ENCODE measurements at places on chromosomes 1 and 21. TPM values are rescaled to one million over a fixed set of nuclear protein-coding genes. Genes with fewer than 3 reads are reported as not detected.

DNA sequence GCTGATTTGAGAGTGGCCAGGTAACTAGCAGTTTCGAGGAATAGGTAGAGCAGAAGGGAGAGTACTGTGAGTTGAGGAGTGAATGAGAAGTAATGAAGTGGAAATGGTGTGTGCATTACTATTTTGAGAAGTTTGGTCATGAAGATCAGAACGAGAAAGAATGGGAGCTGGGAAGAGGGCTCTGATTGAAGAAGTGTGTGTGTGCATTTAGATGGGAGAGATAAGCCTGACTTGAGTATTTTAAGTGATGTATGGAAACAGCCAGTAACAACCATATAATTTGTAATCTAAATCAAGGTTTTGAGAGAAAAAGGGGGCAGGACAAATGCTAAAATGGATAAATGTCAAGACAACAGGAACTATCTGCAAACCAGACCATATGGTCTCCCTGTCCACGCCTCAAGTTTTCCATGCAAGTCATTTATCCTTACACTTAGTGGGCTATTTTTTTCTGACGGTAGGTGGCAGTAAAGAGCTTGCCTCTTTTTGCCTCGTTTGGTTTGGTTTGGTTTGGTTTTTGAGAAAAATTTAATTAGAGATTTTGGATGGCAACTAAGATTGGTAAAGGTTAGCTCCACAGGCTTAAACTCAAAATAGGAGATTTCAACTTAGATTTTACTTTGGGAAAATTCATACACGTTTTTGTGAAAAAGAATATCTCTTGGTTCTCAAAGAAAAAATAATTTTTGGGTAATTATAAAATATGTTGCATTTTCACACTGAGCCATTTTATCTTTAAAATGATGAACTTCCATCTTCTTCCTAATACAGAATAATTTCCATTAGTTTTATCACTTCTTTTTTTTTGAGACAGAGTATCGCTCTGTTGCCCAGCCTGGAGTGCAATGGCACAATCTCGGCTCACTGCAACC, 9.5 kb upstream of the B3GALNT2 start:
- peak; percentile 59 for DNase-seq

- peak; percentile 46 for DNase-seq
Observed at GRCh38 chr1:15966081-15966955, 9.6 kb downstream of the ZBTB17 start.

- no peak for DNase-seq
Observed at GRCh38 chr1:2031546-2032540, 12.7 kb downstream of the GABRD start.

- no peak for DNase-seq
Observed at GRCh38 chr1:14608308-14608707, 9.8 kb downstream of the KAZN start.

- no peak for DNase-seq
Observed at GRCh38 chr1:15625056-15625917, 8.0 kb downstream of the DDI2 start.

DNA sequence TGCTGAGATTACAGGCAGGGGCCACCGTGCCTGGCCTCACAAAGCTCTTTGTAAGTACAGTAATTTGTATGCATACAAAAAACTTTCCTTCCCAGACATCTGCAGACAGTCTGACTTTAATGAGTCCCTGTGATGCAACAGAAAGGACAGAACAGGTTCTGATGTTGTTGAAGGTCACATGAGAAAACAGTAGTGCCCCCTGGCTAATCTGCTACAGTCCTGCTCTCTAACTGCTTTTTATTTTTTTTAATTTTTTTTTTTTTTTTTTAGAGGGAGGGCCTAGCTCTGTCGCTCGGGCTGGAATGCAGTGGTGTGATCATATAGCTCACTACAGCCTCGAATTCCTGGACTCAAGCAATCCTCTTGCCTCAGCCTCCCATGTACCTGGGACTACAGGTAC, 36.7 kb downstream of the ACBD3 start:
- DNase-seq, result peak; percentile 36

DNA sequence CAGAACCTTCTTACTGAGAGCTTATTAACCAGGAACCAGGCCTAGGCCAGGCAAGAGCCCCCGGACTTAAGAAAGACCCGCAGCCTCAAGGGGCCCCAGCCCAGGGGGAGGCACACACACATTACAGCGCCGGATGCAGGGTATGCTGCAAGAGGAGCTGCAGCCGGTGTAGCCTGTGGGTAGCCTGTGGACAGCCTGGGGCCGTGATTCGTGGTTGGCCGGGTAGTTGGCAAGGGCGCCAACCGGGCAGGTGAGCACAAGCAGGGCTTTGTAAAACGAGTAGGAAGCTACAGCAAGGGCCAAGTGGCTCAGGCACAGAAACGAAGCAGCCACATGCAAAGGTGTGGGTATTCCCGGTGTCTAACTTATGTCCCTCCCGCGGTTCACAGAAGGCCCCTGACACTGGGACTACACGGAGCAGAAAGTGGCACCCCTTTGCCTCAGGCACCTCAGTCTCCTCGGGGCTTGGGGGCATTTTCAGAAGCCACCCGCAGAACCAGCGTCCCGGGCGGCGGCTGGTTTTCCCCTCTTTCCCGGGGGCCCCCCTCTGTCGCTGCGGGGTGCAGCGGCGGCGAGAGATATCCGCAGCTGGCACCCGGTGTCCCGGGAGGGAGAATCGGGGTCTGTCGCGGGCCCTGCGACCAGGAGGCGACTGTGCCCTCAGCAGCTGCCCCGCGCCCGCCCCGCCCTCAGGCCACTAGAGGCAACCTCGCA, 40.8 kb downstream of the KIAA1614 start:
- DNase-seq, result no peak

- no peak for DNase-seq
Observed at GRCh38 chr1:9009438-9010370, 16.5 kb downstream of the SLC2A7 start.

GRCh38 chr1:27503844-27504587, 14.0 kb upstream of the WASF2 start:
- DNase-seq, result no peak

GRCh38 chr1:10622910-10623685, 148.3 kb downstream of the PEX14 start:
- DNase-seq, result no peak

DNA sequence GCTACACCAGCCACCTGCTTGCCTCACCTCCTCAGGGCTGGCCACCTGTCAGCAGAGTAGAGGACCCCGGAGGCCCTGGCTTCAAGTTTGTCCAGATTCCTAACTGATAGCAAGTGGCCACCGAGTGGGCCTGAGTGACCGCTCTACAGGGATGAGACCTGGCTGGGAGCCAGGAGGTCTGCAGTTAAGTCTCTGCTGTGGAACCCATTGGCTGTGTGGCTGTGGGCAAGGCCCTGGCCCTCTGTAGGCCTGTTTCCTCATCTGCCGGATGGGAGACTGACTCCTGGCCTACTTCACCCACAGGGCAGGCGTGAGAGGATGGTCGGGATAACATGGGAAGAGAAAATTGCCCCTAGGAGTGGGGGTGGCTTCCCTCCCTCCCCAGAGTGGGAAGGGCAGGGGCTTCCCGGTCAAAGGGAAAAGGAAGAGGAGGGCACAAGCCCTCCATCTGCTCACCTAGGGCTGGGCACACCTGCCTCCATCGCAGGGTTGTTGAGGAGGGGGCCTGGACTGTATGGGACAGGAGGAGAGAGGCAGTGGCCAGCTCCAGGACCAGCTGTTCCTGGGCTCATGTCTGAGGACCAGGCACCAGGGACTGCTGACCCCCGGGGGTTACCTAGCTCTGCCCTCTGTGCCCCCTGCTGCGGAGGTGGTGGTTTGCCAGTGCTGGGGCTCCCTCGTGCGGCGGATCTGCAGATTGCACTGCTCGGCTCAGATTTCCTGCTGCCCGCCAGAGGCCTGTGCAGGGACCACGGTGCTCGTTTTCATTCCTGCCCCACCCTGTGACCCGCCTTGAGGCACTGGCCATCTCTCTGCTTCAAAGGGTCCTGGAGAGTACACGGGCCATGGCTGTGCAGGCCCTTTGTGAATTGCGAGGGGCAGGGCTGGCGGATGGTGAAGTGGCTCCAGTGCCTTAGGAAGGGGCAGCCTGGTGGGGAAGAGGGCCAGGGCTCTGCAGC, 9.1 kb upstream of the MTFR1L start:
- DNase-seq, result no peak

- DNase-seq, result no peak
Observed at GRCh38 chr1:15476927-15477326, 1.0 kb downstream of the CELA2B start.

GRCh38 chr1:117646956-117647355, 41.1 kb downstream of the TENT5C start:
- no peak for DNase-seq

- no peak for DNase-seq
Observed at GRCh38 chr1:18511874-18512150, 31.1 kb downstream of the KLHDC7A start.

DNA sequence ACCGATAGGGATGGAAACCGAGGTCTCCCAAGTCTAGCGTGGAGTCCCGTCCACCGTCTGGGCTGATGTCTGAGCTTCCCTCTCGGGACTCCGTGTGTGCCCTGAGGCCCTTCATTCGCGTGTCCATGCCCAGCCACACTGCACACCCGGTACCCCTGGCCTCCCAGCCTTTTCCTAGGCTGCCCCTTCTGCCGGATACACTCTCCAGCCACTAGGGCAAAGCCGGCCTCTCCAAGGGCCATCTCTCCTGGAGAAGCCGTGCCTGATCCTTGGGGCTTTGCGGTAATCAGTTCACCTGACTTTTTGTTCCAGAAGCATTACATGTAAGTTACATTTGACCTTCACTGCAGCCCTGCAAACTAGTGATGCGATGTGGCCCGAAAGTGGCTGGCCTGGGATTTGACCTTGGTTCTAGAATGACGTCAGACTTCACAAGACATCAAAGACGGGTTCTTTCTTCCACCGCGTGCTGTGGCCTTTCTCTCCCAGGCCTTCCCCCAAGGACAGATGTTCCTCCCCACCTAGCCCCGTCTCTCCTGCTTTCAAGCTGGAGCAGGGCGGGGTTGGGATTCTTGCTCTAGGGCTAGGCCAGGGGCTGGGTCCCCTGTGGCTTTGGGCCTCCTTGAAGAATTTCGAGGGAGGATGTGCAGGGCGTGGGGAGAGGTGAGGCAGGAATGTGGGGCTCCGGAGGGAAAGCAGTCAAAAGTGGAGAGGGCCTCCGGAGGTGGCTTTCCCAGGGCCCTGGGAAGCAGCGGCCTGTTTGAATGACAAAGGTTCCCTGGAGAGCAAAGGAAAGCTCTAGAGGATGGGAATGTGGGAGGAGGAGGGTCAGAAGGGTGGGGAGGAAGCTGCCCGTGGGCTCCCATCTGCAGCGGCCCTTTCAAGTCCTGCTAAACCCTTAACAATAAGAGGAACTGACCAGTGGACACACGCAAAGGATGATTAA, 49.7 kb upstream of the SLC2A1 start:
- no peak for DNase-seq

Gene FOXO6
- not detected for total RNA-seq

Gene IL20
- not detected for total RNA-seq

Gene MTARC2
- total RNA-seq, result 10.8 TPM

Gene MATN1
- not detected for total RNA-seq

Gene CPLANE2
- 10.8 TPM for total RNA-seq

Gene SLAMF6
- not detected for total RNA-seq

Gene TMEM52
- 0.35 TPM for total RNA-seq

Gene GUCA2B
- total RNA-seq, result not detected

Gene MYBPH
- total RNA-seq, result not detected

Gene STIL
- 4.9 TPM for total RNA-seq

Gene BNIPL
- total RNA-seq, result 0.40 TPM
